Fibroblast of pulmonary artery (primary cell): ENCODE measurements at places on chromosomes 2 and 18.

DNA sequence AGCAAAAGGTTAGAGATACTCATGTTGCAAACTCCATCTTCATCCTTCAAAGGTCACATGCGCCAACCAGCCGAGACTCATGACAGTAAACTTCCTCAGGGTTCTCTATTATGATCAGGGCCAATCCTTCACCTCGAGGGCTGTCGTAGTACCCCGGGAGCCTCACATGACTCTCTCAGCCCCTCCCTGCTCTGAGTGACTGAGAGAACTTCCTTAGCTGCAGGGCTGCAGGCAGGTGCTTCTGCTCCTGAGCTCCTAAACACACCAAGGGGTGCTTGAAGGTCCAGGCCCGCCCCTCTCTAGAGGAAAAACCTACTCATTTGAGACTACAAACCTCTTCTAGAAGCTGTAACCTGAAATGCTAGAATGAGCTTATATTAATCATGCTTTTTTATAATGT lies 48.2 kb downstream of the LONRF2 start:
- DNase-seq = no peak

DNA sequence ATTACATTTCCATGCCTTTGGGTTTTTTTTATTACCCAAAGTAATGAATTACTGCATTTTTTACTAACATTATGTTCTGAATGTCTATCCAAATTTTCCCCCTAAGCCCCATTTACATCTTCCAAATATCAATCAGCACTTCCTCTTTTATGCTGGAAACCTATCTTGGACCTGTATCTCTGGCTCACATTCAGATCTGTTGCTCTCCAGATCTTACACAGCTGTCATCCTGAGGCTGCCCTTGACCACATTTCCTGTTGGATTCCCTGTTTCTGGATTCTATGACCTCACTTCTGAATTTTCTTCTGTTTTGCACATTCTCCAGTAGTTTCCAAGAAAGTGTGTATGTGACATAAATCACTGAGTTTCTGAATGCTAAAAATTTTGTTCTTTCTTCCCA lies 146.7 kb downstream of the PDE1A start:
- DNase-seq = peak; percentile 72

- DNase-seq = no peak
Measured at GRCh38 chr2:39176997-39177396, 56.1 kb upstream of the SOS1 start.

DNA sequence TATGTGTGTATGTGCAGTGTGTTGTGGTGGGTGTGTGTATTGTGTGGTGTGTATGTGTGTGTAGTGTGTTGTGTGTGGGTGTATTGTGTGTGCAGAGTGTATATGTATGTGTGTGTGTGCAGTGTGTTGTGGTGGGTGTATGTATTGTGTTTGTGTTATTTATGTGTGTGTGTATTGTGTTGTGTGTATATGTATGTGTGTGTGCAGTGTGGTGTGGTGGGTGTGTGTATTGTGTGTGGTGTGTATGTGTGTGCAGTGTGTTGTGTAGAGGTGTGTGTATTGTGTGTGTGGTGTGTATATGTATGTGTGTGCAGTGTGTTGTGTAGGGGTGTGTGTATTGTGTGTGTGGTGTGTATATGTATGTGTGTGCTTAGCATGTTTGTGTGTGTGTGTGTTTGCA lies 24.3 kb downstream of the ACKR3 start:
- DNase-seq = no peak

DNA sequence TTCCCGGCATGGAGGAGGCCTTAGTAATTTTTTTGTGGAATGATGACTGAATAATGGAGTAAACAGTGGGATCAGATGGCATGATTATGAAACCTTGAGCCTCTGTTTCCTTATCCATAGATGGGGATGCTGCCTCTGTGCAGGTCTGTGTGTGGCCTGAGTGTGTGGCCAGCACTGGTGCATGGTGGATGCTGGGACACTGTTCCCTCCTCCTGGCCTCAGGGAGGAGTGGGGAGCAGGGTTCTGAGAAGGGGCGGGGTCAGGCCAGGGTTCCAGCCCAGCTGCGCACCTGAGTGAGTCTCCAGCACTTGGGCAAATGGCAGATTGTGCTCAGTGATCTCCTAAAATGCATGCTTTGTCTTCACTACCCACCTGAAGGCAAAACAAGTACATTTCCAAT lies 66.4 kb downstream of the DCDC2C start:
- DNase-seq = no peak

GRCh38 chr2:193907561-193907960 lies 1712.8 kb upstream of the TMEFF2 start:
- DNase-seq = peak; percentile 38

GRCh38 chr2:146412625-146413024 lies 1432.2 kb upstream of the ACVR2A start:
- DNase-seq = no peak

DNA sequence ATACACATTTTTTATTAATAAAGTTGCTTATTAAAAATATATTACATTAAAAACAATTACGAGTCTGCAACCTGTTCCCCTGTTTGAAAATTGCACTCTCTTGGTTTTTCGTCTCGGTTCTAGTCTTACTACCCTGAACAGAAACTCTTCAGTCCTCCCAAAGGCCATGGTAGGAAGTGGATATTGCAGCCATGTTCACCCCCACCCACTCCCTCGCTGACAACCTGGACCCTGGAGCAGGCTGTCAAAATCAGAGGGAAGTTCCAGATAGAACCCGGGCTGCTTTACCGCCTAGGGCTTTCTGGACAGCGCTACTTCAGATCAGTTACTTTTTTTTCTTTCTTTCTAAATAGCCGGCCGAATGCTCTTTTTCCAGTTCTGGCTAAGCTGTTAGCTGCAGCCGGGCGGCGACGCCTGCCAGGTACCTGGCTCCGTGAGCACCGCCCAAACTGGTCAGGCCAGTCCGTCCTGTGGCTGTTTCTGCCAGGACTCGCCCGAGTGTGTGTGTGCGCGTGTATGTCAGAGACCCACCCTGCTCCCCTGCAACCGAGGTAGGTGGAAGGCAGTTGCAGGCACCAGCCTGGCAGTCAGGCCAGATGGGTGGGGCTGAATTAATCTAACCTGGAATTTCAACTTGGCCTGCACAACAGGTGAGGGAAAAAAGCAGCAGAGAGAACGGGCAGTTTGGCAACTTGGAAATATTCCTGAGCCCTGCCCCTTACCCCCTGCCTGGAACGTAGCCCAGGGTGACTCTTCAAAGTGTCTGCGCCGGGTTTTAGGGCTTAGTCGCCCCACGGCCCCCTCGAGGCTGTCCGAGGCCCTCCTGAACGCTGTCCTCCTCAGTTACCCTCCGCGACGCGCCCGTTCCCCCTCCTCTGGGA lies 1.1 kb upstream of the TET3 start:
- no peak for DNase-seq

GRCh38 chr2:203469546-203469945 lies 65.6 kb downstream of the RAPH1 start:
- DNase-seq = no peak

DNA sequence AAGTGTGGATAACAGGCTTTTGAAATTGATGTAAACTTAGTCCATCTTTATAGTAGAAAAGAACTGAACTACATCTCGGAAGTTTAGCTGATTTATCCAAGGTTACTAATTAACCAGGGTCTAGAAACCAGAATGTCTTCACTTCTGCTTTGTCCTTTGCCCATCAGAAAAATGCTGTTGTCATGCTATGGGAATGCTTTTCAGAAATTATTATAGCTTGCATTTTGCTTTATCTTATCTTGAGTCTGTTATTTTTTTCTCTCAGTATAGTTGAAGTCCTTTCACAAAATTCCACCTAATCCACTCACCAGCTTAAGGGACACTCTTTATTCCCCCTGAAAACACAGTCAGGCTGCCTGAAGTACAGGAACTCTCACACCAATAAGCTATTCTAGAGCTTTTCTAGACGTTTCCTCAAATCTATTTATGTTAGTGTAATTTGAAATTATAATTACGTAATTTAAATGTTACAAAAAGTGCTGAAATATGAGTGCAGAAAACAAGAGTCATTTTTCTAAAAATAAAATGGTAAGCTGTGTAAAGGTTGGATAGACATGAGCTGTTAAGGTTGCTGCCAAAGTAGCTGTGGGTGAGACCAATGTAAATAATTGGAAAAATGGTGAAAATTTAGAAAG lies 456.3 kb downstream of the TGIF1 start:
- no peak for DNase-seq
